T-helper 9 cell (primary cell): ENCODE measurements at places on chromosomes 11 and 22.
A peak's percentile ranks its signal among the peaks of the same experiment; 100 is the strongest.

DNA sequence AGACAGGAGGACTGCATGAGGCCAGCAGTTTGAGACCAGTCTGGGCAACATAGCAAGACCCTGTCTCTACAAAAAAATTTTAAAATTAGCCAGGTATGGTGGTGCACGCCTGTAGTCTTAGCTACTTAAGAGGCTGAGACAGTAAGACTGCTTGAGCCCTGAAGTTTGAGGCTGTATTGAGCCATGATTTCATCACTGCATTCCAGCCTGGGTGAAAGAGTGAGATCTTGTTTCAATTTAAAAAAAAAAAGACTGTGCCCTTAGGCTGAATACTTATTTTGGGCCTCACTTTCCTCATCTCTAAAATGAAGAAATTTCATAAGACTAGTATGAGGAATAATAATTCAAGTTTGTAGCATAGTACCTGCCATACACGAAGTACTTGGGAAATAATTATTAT is 6.9 kb downstream of the AQP11 start:
- no peak for DNase-seq

- no peak for DNase-seq
These were observed 172.5 kb downstream of the TBC1D22A start for GRCh38 chr22:46934746-46935491.

- no peak for DNase-seq
These were observed 34.7 kb downstream of the NECTIN1 start for GRCh38 chr11:119694334-119694733.

- DNase-seq: peak; percentile 23
These were observed 11.9 kb upstream of the NRIP3 start for GRCh38 chr11:9015677-9016076.

DNA sequence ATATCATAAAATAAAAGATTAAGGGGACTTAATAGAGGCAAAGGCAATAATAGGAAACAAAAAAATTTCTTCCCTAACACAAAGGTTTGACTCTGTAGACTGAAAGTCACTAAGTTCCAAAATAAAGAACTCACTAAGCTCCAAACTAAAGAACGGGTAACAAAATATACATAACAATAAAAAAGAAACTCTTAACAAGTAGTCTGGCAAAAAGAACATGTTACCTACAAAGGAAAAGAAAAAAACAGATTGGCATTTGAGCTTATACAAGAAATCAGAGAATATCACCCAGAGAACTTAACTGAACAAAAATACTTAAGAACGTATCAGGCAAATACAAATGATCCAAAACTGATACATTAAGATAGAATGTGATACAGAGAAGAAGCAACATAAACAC is 7.5 kb downstream of the ARHGAP32 start:
- no peak for DNase-seq

DNA sequence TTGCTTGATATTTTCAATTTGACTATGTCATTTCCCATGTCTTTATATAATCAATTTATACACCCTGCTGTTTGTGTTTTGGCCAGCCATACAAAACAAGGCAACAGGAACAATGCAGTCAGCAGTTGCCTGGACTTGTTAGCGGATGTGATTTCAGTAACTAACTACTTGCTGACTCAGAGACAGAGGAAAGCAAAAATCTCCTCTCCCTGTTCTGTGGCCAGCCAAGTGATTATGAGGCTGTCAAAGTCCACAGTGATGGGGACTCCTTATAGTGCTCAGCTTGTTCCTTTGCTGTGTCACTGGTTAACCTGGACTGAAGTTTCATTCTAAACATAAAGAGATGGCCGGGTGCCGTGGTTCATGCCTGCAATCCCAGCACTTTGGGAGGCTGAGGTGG is 32.6 kb upstream of the APLP2 start:
- DNase-seq: no peak

DNA sequence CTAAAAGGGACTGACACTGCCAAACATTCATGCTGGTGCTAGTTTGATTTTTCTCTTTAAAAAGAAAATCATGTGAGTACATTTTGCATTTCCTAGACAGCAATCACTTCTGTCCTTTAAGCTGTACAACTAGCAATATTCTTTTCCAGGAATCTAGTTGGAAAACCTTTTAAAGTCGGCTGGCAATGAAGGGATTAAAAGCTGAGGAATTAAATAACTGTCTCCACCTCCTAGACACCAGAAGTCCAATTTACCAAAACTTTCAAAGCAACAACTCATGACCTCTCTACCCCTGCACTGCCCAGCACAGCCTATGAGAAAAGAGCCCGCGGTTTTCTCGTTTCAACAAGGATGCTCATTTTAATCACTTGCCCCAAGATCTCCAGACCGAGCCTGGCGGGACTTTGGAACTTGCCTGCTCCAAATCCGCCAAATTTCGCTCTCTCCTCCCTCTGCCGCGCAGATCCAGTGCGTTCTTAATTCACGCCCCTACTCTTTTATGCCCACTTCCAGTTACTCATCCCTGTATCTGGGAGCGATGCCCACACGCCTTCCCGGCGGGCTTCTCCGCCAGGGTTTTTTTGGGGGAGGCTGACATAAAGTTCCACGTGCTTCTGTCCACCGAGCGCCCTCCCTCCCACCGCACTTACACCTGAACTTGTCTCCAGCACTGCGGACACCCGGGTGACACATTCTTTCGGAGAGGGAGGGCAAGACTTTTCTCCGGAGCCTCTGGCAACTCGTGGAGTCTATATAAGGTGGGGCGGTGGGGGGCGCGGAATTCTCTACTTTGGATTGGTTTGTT is 2.5 kb downstream of the MPPED2 start:
- DNase-seq: no peak

DNA sequence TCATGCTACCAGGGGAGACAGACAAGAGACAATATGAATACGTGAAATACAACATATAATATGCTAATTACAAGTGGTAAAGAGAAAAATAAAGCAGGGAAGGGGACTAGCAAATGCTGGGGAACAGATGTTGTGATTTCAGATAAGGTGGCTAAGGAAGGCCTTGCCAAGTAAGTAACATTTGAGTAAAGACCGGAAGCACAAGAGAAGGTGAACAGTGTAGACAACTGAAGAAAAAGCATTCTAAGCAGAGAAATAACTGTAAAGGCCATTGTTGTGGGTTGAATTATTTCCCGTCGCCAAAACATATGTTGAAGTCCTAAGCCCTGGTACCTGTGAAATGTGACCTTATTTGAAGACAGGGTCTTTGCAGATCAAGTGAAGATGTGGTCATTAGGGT is 63.7 kb upstream of the EED start:
- DNase-seq: no peak

GRCh38 chr22:46795140-46795539 is 32.7 kb downstream of the TBC1D22A start:
- DNase-seq: no peak

- DNase-seq: no peak
These were observed 17.4 kb upstream of the BACE1-AS start for GRCh38 chr11:117273550-117274289.

DNA sequence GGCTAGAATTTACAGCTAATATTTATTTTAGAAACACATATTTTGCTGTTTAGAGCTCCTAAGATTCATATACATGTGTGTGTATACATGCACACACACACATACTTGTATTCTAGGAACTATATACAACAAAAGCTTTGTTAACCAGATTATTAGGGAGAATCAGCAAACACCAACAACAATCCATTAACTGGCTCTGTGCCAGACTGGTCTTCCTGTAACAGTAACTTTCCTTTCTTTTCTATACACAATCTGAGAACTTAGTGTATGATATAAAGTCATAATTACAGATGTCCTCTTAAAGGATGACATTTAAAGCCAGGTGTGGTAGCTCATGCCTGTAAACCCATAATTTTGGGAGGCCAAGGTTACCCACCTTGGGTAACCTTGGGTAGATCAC is 49.5 kb upstream of the CLNS1A start:
- DNase-seq: no peak

DNA sequence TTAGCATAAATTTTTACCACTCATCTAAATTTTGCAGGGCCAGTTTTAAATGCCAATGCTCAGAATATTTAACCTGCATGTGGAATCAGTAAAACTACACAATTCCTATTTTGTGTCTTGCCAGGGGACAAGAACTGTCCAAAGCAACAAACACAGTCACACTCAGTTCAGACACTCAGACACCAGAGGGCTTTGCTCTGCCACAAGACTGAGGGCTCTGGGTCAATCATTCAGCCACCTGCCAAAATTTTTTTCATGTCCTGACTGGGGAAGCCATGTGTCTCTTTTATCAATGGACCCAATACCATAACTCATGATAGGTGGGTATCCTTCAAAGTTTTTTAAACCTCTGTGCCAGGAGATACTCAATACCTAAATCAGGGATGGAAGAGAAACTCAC is 304.0 kb upstream of the ANO3 start:
- no peak for DNase-seq

GRCh38 chr11:17572359-17572690 is 25.3 kb downstream of the OTOG start:
- DNase-seq: no peak

DNA sequence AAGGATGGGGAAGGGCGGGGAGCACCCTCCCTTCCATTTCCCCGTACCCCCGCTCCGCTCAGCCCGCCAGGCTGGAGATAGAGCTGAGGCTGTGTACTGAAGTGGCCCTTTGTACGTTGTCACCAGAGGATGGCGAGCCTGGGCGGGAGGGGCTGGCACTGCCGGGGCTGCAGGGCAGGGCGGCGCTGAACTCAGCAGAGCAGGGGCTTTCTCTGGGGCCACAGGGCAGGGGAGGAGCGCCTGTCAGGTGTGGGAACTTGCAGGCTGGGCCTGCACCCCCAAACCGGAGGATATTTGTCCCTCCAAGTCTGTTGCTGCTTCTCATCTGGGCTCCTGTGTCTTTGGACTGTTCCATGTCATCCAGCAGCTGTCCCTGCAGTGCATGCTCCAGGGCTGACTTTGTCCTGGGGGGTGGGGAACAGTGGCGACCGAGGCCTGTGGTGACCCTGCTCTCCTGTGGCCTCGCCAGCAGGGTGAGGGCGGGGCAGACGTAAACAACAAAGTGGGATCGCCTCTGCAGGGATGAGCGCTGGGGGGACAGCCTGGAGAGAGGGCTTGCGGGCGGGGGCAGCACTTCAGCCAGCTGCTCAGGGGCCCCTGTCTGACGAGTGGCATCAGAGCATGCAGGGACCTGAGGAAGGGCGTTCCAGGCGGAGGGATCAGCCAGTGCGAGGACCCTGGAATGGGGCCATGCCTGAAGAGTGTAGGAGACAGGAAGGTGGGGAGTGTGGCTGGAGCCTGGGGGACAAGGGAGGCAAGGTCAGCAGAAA is 13.1 kb downstream of the MGAT3 start:
- DNase-seq: no peak

- no peak for DNase-seq
These were observed 2.7 kb downstream of the AHNAK start for GRCh38 chr11:62543680-62544444.

GRCh38 chr11:68372114-68372513 is 59.7 kb downstream of the LRP5 start:
- no peak for DNase-seq

DNA sequence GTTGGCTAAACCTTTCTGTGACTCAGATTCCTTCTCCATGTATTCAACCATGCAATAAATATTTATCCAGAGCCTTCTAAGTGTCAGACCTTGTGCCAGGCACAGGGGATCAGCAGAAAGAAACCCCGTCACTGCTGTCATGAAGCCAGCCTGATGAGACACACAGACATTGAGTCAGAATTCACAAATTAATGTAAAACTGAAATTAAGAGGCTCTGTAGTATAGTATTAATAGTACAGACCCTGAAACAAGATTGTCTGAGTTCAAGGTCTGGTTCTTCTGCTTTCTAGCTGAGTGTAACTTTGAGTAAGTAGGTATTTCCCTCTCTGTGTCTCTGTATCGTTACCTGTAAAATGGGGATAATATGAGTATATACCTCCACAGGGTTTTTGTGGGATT is 46.9 kb downstream of the ME3 start:
- DNase-seq: no peak

DNA sequence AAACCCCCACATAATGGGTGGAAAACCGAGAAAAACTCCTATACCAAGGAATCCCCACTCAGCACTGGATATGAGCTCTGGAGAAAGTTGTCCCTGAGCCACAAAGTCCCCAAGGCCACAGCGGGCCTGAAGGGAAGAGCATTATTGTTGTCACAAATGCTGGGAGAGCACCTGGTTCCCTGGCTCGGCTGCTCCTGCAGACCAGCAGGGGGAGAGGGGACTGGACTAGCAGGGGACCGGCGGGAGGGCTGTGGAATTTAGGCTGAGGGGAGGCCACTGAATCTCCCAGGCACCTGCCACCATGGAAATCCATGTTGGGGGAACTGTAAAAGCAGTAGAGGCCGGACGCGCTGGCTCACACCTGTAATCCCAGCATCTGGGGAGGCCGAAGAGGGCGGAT is 7.0 kb downstream of the PC start:
- DNase-seq: no peak

GRCh38 chr22:45262931-45263462 is 21.8 kb upstream of the UPK3A start:
- no peak for DNase-seq

DNA sequence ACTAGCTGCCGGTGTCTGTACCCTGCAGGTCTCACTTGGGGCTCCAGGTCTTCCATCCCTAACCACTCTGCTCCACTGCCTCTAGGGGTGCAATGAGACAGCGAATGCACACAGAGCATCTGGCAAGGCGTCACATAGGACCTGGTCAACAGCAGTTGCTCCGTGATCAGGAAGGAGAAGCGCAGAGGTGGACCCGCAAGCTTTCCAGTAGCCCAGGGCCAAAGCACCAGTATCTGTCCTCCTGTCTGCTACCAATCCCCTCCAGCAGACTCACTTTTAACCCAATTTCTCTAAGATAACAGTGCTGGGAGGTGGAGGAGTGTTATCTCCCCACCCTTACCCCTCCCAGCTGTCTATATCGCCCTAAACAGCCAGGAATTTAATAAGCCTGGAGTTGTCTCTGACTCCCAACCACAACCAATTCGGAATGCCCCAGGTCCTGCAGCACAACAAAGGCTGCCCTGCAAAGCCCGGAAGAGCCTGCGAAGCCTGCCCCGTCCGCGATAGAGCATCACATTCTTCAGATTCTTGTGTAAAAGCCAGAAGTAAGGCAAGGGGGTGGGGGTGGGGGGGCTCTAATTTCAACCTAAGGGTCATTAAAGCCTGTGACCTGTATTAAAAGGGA is 19.3 kb downstream of the MYH9 start:
- no peak for DNase-seq

DNA sequence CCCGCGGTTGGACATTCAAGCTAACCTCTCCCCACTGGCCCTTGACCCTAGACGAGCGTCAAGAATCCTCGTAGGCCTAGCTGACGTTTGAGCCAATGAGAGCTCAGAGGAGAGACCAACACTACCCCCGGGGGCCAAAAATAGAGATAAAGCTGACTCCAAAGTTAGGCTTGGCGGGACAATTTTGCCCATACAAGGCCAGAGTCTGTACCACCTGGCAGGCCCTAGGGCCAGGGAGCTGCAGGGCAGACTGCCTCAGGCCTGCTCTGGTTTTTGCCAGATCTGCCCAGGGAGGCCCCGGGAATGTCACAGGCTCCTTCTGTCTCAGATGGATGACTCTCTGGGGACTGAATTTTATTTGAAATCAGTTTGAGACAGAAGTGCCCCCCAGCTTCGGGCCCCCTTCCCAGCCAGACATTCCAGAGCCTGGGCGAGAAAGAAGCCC is 40.8 kb upstream of the ACCSL start:
- no peak for DNase-seq
